ENCODE measurements at places on chromosomes 2 and 18.

DNA sequence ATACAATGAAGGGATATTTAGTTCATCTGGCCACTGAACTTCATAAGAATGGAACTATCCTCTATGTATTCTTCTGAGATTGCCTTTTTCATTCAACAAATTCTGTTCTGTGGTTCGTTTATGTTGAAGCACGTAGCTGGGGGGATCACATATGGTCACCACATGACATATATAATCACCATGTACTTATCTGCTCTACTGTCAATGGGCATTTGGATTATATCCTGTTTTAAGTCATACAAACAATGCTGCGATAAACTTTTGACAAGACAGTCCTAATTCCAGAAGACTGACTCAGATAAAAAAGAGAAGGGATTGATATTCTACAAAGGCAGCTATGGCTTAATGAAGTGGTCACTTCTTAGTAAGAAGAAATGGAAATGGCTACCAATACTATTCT, 116.0 kb upstream of the CCDC195 start:
- DNase-seq, result no peak
- H3K36me3 ChIP-seq, result peaks cover 83% of the 10 kb centered on the region
- peaks cover 47% of the 10 kb centered on the region for H3K4me1 ChIP-seq
- H3K27ac ChIP-seq, result no peak overlapping the region

GRCh38 chr2:120418174-120418787, 72.3 kb downstream of the INHBB start:
- H3K4me1 ChIP-seq, result 0 out of 2 replicates have a peak, but pooled peaks cover 4% of the 10 kb centered on the region
- H3K36me3 ChIP-seq, result no peaks in the 10 kb centered on the region
- no peak overlapping the region for H3K4me3 ChIP-seq
- H3K27ac ChIP-seq, result no peak overlapping the region
- H3K27me3 ChIP-seq, result peaks cover 52% of the 10 kb centered on the region

GRCh38 chr2:47688561-47688960, 94.4 kb upstream of the MSH6 start:
- DNase-seq, result no peak
- H3K36me3 ChIP-seq, result no peaks in the 10 kb centered on the region
- no peaks in the 10 kb centered on the region for H3K27me3 ChIP-seq
- no peak overlapping the region for H3K27ac ChIP-seq
- peaks cover 13% of the 10 kb centered on the region for H3K4me1 ChIP-seq
- no peak overlapping the region for H3K4me3 ChIP-seq

DNA sequence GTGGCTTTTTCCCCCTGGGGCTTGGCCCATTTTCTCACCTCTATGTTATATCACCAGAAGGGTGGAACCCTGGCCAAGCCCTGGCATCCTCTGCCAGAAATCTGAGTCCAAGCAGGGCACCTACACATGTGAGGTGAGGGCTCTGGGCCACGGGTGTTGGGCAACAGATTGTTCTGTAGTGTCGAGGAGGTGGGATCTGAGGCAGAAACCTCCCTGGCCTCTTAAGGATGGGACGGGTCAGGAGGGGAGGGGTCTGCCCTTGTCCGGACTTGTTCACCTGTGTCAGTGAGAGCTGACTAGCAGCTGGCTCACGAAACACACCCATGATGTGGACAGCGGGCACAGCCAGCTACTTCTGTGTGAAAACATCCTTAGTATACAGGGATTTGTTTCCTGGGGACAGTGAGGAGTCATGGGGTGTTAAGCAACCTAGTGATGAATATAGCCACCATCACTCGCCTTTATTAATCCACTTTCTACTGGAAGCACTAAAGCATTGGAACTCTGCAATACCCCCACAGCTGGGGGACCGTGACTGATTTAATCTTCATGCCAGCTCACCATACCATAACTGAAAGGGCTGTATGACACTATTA, 35.6 kb downstream of the EPAS1 start:
- H3K36me3 ChIP-seq, result peaks cover 5% of the 10 kb centered on the region
- peak overlapping the region; percentile 68 for H3K4me3 ChIP-seq
- H3K4me1 ChIP-seq, result peaks cover 99% of the 10 kb centered on the region
- H3K27ac ChIP-seq, result peak overlapping the region; percentile 92
- DNase-seq, result peak; percentile 37
- H3K27me3 ChIP-seq, result peaks cover 2% of the 10 kb centered on the region

DNA sequence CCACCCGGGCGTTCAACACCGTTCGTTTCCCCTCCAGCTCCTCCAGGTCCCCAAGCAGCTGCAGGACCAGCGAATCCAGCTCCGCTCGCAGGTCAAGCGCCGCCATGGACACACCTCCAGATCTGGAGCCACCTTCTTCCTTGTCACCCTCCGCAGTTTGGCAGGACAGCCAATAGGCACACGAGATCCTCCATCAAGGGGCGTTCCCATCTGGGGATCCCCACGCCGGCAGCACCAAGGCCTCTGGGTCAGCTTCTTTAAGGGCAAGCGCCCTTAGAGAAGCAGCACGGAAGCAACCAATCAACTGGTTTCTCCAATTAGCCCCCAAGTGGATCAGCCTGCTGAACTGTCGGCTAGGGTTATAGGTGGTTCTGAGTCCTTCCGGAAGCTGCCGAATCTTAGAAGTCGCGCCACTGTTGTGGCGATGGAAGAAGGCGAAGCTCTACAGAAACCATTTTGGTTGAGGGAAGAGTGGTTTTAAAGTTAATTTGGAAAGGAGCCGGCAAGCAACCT, 621 bp upstream of the IMP4 start:
- peaks cover 10% of the 10 kb centered on the region for H3K27me3 ChIP-seq
- H3K4me1 ChIP-seq, result peaks cover 27% of the 10 kb centered on the region
- peaks cover 32% of the 10 kb centered on the region for H3K36me3 ChIP-seq
- H3K27ac ChIP-seq, result peak overlapping the region; percentile 94
- H3K4me3 ChIP-seq, result peak overlapping the region; percentile 99

DNA sequence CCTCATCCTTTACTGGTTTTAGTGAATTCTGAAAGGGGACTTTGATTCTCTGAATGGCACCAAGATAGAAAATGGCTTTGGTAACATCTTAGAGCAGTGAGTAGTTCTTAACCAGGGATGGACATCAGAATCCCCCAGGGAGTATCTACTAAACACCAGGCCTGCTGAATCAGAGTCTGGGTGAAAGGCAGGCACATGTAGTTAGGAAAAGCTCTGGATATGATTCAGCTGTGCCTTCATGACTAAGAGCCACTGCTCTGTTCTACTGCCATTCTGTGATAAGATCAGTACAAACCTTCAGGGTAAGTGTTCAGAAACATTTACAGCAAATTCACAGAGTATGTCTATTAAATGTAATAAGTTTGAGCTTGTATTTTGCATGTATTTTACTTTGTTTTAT, 46.2 kb upstream of the B3GNT2 start:
- H3K4me1 ChIP-seq, result peaks cover 59% of the 10 kb centered on the region
- H3K27ac ChIP-seq, result peak overlapping the region; percentile 73
- DNase-seq, result peak; percentile 96
- H3K27me3 ChIP-seq, result no peaks in the 10 kb centered on the region
- H3K4me3 ChIP-seq, result peak overlapping the region; percentile 29

DNA sequence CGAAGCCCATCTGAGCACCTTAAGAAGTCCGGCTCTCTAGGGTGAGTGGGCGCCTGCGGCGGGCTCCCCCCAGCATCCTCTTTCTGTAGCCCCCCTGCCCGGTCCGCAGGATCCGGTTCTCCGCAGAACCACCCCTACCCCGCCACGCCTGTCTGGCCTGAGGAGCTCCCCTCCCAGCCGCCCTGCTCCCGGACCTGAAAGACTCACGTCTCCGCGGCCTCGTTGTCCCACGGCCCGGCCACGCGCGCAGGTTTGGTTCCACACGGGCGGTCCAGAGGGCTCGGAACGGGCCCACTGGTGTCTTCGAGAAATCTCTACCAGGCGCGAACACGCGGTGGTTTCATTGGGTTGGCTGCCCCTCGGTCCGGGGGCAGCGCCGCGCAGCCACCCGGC, 237 bp downstream of the SLC39A6 start:
- peaks cover 3% of the 10 kb centered on the region for H3K27me3 ChIP-seq
- no peak for DNase-seq
- peak overlapping the region; percentile 98 for H3K4me3 ChIP-seq
- H3K27ac ChIP-seq, result peak overlapping the region; percentile 93
- peaks cover 15% of the 10 kb centered on the region for H3K36me3 ChIP-seq
- H3K4me1 ChIP-seq, result peaks cover 50% of the 10 kb centered on the region

DNA sequence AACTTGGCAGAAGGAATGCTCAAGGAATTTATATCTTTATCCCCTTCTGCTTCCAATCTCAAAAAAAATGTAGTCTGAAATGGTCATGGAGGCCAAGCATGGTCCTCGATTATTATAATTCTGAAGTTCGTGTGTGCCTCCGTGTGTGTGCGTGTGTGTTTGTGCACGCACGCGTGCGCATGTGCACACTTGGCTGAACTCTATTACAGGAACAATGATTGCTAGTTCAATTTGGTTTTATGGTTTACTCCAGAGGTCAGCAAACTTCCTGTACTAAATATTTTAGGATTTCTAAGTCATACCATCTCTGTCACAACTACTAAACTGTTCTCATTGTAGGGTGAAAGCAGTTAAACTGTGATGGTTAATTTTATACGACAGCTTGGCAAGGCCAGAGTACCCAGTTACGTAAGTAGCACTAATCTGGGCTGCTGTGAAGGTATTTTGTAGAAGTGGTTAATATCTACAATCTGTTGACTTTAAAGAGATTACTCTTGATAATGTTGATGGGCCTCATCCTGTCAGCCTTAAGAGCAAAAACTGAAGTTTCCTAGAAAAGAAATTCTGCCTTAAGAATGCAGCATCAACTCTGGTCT, 5.8 kb upstream of the MARCHF7 start:
- DNase-seq, result peak; percentile 16
- H3K36me3 ChIP-seq, result 0 out of 2 replicates have a peak, but pooled peaks cover 3% of the 10 kb centered on the region
- no peak overlapping the region for H3K4me3 ChIP-seq
- H3K27ac ChIP-seq, result no peak overlapping the region
- H3K4me1 ChIP-seq, result peaks cover 29% of the 10 kb centered on the region

DNA sequence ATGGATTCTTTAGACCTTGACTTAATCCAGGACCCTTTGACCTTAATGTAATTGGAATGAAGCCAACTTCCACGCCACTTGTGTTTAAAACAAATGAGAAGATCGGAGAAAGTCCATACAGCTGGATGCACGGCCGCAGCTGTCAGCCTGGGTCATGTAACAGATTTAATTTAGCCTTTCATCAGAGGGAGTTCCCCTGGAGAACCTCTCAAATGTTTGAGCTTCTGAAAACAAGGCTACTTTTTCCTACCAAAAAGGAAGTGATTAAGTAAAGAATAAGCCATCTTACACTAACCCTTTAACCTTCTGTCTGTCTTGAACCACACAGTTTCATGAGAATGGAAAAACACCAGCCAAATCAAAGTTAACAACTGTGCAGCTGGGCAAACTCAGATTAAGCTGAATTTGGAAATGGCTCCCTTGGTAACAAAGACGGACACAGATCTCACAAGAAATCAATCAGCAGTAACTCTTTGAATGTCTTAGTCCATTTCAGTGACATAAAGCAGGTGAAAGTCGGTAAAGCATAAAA, 103.6 kb downstream of the DOCK10 start:
- peaks cover 24% of the 10 kb centered on the region for H3K36me3 ChIP-seq
- H3K27ac ChIP-seq, result peak overlapping the region; percentile 39
- H3K27me3 ChIP-seq, result no peaks in the 10 kb centered on the region
- H3K4me1 ChIP-seq, result peaks cover 59% of the 10 kb centered on the region

DNA sequence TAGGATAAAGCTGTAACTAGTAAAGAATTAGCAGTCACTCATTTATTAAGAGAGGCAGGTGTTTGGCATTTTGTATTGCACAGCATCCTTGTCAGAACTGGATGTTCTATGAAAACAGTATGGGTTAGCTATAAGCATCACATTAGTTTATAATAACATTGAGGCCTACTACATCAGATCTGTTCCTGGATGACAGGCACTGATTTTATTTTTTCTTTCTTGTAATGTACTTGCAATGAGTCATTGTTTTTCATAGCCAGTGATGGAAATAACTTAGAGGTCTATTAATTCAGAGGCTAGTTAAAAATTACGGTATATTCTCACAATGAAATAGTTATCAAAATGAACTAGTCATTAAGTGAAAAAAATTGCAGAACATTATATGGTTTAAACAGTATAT, 13.0 kb upstream of the RMDN2 start:
- H3K27ac ChIP-seq, result peak overlapping the region; percentile 4
- H3K27me3 ChIP-seq, result peaks cover 1% of the 10 kb centered on the region
- peak; percentile 40 for DNase-seq
- no peaks in the 10 kb centered on the region for H3K36me3 ChIP-seq
- H3K4me3 ChIP-seq, result no peak overlapping the region

- no peak overlapping the region for H3K4me3 ChIP-seq
- H3K36me3 ChIP-seq, result peaks cover 3% of the 10 kb centered on the region
- DNase-seq, result peak; percentile 33
- H3K4me1 ChIP-seq, result peaks cover 30% of the 10 kb centered on the region
- no peak overlapping the region for H3K27ac ChIP-seq
Observed at GRCh38 chr2:223560749-223561435, 41.3 kb downstream of the SCG2 start.

DNA sequence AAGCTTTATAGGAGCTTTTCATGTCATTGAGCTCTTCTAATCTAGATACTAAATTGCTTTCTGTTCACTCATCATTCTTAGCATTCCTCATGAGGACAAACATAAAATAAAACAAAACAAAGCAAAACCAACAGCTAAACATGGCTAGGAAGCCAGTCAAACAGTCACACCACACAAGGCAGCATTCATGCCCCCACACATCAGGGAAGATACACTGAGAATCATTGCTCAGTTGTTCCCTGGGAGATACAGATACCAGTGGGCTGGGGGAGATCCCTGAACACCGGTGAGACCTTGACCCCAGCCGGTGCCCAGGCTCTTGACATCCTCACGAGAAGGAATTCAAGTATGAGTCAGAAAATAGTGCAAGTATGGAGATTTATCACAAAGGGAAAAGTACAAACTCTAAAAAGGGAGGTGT, 177.9 kb upstream of the ARL4C start:
- peak overlapping the region; percentile 77 for H3K4me3 ChIP-seq
- H3K27me3 ChIP-seq, result no peaks in the 10 kb centered on the region
- peaks cover 6% of the 10 kb centered on the region for H3K36me3 ChIP-seq
- H3K27ac ChIP-seq, result peak overlapping the region; percentile 88
- H3K4me1 ChIP-seq, result peaks cover 64% of the 10 kb centered on the region

DNA sequence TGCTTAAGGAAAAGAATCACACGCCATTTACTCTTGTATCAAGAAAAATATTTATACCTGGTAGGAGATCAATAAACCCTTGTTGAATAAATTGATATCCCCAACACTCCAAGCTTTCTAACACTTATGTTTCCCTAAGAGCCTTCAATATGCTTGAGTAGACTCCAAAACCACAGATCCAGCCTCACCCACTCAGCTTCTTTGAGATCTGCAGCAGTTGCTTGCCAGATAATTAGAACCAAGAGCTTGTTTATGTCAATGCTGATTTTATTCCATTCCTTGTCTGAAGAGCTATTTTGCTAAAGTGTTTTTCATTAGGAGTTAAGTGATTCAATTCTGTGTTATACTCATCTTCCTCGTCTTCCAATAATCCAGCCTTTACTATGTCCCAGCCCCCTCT, 26.3 kb upstream of the CRIM1 start:
- no peaks in the 10 kb centered on the region for H3K36me3 ChIP-seq
- peak overlapping the region; percentile 90 for H3K27ac ChIP-seq
- DNase-seq, result peak; percentile 28
- peaks cover 47% of the 10 kb centered on the region for H3K4me1 ChIP-seq

DNA sequence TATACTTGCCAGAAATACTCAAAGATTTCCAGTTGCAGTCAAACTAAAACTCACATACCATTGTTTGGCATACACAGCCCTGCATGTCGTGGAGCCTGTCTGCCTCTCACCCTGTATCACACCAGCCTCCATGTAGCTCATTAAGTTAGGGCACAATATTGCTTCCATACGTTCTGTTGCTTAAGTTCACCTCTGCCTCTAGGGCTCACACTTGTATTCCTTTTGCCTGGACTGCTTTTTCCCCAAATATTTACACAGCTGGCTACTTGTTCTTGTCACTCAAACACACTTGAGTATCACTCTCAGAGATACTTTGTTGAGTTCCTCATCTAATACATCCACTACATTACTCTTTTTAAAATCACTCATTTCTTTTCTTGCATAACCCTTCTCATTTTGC, 83.1 kb downstream of the PTH2R start:
- no peak overlapping the region for H3K27ac ChIP-seq
- no peak for DNase-seq

Measured in HFFc6 (cell line).